ENCODE measurements at places on chromosomes 5 and 9.
A peak's percentile ranks its signal among the peaks of the same experiment; 100 is the strongest.

DNA sequence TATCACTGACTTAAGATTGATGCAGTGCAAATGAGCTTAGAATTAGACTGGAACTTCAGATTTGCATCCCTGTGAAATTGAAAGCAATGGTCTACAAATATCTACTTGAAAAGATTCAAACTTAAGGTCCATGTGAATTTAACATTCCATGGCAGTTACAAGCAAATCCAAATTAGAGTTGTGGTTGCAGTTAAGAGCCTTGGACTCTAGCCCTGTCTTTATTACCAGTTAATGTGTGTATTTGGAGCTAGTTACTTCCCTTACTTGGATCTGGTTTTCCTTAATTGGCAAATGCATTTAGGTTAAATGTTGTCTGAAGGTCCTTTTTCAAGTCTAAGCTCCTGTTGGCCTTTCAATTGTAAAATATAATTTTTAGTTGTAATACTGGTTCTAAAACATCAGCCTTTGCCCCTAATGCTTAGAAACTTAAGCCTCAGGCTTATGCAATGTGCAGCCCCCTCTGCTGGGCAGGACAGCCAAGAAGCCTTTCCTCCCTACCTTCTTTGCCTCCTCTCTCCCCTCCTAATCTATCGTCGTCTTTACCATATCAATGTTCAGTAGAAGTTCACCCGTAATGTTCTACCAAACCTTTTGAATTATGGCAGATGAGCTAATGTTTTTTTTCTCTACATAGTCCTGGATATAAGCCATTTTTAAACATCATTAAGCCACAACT lies 59.5 kb downstream of the ERMP1 start:
- no peak for DNase-seq

- no peak for DNase-seq
Measured at GRCh38 chr5:6601271-6601670, 31.6 kb downstream of the NSUN2 start.

GRCh38 chr5:58024151-58024550 lies 435.7 kb downstream of the PLK2 start:
- DNase-seq, result no peak

GRCh38 chr5:43042176-43042625 lies 2.1 kb upstream of the ANXA2R start:
- peak; percentile 44 for DNase-seq

GRCh38 chr9:91162784-91163443 lies 198.8 kb downstream of the AUH start:
- peak; percentile 45 for DNase-seq

DNA sequence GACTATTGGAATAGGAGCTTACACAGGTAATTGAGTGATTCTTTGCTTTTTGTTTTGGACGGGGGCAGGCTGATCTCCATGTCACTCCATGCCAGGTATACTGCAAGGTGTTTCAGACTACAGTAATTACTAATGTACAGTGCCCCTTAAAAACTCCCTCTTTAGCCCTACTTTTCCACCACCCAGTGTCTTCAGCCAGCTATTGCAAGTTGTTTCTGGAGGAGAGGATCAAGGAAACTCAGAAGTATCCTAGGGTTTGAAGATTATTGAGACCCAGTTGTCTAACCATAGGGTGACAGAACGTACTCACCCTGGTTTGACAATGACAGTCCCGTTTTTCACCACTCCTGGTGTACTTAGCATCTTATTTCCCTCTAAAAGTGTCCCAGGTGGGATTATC lies 13.4 kb downstream of the CFAP95 start:
- no peak for DNase-seq

DNA sequence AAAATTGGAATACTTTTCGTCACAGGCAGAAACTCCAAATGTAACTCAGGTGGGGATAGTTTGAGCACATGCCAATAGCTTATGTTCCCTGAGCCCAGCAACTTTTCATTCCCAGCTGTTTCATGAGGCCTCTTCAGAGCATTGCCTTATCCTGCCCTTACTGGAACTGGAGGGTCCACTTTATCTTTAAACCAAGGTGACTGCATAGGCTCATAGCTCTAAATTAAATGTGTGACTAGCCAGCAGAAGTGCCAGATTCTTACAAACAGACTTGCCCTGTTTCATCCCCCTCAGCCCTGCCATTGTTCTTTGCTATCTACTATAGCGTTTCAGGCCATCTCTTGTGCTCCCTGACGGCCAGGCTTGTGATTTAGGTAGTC lies 8.1 kb upstream of the LCP2 start:
- no peak for DNase-seq

DNA sequence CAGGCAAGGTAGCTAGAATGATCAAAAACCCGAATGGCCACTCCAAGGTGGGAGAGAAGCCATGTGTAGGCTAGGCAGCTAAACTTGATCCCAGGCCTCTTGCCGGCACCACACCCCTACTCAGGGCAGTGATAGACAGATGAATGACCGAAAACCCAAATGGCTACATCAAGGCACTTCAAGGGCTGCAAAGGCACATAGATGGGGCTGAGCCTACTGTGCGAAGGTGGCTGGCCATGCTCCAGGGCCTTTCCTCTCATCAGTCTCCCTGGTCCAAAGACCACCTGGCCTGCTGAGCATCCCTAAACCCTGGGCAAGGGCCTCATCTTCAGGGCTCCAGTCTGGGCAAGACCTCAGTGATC lies 3.7 kb upstream of the TIFAB start:
- no peak for DNase-seq

DNA sequence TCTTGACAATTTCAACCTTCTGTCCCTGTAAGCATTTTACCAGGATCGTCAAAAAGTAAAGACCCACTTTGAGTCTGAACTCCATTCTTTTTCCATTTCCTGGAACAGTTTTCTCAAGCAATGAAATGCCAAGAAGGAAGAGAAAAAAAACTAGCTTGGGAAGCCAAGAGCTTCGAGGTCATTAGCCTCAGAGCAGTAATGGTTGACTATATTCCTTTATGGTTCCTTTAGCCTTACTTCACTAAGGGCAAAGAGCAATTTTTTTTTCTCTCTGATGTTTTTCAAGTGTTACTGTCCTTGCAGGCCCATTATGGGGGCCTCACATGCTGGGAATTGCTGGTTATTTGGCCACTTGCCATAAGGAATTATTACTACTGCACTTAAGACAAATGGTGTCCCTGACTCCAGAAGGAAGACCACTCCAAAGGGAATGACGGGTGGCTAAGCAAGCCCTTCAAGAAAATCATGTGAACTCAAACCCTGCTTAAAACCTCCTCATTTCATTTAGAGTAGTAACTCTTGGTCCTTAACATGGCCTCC lies 37.1 kb downstream of the BNC2 start:
- DNase-seq, result no peak

DNA sequence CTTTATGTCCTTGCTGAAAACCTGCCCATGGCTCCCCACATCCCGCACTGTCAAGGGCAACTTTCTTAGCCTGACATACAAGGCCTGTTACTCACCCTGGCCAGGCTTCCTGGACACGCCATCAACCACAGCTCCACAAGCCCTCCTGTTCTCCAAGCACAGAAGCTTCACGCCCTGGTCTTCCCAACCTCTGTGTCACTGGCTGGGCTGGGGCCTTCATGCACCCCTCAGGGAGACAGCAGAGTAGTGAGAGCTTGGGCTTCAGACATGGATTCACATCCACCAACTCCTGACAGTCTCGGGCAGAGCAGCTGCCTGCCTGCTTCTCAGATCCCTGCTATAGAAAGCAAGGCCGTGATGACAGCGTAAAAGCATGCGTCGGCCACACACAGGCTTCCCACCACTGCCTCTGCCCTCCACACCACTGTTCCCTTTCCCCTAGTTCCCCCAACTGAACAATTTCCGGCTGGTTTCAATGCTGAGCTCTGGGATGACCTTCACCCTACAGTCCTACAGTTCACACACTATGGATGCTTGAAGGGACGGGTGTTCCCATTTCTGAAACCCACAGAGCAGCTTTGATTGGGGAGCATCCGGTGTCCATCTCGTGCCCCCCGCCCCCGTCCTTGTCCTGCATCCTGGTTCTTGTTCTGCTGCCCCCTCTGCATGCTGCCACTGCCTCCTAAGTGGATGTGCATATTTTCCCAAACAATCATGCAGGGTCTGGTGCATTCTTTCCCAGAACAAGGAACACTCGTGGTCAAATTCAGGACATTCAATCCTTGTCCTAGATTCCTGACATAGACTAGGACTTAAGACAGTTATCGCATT lies 33.4 kb upstream of the ADAMTS2 start:
- no peak for DNase-seq

DNA sequence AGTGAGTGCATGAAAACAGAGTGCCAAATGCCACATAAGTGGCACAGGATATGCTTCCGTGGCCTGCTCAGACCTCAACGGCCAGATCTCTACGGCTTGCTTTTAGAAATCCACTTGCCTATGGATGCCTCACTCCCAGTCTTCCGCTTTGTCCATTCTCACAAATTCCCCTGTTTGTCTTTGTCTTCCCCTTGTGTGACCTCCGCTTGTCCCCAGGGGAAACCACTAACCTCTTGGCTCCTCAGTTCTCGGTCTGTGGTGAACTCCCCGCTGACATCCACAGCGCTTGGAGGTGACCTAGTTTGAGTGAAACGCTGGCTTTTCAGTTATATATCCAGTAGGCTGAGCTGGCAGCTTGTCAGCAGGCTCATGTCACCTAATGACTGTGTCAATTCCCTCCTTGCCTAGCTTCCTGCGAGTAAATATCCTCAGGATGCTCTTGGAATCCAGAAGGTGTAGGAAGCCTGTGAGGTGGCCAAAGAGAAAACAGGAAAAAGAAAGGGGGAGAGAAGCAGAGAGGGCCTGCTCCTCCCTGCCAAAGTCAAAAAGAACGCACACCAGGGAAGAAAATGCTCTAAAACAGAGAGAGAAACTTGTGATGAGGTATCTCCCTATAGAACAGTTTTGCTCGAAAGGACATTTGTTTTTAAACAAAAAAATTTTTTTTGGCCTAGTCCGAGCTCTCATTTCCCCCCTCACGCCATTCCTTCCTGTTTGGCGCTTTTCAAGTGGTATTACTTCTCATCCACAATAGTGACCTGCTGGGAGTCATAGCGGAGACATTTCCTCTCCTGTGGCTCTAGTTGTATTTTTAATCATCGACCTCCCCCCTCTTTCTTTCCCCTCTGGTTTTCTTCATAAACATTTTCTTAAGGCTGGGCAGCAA lies 101.6 kb upstream of the SPRY4 start:
- peak; percentile 3 for DNase-seq

- DNase-seq, result no peak
Measured at GRCh38 chr9:13707612-13708576, 428.4 kb upstream of the MPDZ start.

- no peak for DNase-seq
Measured at GRCh38 chr5:176391999-176392398, 3.4 kb downstream of the HIGD2A start.

DNA sequence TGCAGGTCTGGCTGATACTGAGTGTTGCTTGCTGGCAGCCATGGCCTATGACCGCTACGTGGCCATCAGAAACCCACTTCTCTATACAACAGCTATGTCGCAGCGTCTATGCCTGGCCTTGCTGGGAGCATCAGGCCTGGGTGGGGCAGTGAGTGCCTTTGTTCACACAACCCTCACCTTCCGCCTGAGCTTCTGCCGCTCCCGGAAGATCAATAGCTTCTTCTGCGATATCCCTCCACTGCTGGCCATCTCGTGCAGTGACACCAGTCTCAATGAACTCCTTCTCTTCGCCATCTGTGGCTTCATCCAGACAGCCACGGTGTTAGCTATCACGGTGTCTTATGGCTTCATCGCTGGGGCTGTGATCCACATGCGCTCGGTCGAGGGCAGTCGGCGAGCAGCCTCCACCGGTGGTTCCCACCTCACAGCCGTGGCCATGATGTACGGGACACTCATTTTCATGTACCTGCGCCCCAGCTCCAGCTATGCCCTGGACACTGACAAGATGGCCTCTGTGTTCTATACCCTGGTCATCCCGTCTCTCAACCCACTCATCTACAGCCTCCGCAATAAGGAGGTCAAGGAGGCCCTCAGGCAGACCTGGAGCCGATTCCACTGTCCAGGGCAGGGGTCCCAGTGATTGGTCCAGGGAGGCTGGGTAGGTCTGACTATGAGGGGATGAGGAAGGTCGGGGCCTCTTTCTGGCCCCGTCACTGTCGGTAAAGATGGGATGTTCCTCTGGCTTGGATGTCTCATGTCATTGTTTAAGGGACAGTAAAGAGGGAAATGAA lies 718 bp downstream of the OR5C1 start:
- no peak for DNase-seq

DNA sequence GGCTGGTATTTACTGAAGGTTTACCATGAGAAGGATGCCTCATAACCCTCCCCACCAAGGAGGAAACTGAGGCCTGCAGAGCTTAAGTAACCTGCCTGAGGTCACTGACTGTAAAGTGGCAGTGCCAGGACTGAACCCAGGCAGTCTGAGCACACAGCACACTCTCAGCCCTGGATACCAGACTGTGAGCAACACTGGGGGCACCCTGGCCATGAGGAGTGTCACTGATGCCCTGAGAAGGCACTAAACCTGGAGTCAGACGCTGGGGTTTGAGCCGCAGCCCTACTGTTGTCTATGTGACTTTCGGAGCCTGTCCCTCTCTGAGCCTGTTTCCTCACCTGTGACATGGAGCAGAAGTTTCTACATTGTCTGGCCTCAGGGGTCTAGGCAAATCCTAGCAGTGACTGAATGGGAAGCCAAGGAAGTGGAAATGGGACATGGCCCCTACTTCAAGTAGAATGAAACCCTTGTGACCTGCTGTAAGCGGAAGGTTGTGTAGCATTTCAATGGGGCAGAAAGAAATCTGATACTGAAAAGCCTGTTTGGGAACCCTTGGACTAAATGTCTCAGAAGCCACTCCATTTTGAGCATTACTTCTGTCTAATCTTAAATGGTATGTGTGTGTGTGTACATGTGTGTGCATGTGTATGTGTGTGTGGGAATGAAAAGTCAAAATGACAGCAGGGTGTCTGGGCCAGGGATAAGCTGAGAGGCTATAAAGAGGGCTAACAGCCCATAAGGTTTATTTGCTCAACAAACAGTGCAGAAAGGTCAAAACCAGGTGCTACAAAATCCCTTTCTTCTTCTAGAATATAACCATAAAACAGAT lies 36.0 kb downstream of the B4GALT1 start:
- no peak for DNase-seq

DNA sequence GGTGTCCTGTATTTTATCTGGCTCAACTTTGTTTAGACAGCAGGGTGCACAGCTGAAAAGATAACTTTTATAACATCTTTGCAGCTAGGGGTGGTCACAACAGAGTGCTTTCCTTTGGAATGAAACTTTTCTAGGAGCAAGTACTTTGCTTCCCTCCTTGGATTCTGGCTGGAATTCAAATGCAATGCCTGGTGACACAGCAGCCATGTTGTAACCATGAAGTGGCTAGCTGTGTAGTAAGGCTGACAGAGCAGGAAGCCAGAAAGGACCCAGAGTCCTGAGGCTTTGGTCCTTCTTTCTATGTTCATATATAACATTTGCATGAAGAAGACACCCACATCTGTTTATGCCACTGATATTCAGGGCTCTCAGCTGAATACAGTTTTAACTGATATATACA lies 48.1 kb downstream of the TENT4A start:
- no peak for DNase-seq

DNA sequence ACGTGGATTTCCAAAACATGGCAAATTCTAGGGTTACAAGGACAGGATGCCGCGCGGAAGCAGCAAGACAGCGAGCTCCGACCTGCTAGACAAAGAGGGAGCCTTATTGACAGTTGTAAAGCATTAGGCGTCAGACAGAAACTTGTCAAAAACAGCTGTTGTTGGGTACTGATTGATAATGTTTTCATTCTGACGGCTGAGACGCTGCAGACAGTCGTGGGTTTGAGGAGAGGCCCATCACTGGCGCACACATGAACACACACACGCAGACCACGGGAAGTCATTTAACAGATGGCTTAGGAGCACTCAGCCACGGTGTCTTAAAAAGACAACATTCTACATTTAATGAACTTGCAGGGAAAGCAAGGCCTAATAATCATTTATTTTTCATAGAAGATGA lies 324.0 kb downstream of the NDUFS4 start:
- DNase-seq, result no peak

All from head of caudate nucleus (tissue), 42 donors.